ENCODE measurements at places on chromosomes 4 and X.

DNA sequence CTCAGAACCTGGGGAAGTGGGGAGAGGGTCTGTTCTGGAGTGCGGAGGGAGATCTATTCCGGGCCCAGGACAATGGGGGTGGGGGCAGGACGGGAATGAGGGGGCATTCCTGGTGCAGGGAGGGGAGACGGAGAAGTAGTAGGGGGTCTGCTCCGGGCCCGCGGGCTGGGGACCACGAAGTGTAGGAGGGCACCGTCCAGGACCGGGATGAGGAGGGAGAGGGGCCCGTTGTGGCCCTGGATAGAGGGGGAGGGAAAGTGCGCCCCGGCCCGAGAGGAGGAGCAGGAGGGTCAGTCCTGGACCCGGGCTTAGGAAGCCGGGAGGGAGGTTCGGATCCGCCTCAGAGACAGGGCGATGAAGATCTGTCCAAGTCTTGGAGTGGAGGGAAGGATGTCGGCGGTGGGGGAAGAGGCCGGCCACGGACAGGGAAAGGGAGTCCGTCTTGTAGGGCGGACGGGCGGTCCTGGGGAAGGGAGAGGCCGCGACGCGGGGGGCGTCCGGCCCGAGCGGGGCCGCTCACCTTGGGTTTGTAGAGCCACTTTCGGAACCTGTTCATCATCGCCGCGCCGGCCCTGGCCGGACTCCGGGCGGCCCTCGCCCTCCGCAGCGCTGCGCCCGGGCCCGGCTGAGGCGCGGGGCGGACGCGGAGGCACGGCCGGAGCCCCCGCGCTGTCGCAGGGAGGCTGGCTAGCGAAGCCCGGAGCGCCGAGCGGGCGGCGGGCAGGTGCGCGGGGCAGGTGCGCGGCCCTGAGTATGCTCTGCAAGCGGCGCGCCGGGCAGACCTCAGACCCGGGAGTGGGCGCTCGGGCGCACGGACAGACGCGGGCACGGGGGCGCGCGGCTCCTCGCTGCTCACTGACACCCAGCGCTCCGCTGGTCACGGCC lies at the start of gene ZFYVE28:
ZFYVE28 (minus strand) TSS at position 881 of the 885 bp plus-strand sequence; CDS start at position 559, 322 bp downstream.
- no peak for DNase-seq

DNA sequence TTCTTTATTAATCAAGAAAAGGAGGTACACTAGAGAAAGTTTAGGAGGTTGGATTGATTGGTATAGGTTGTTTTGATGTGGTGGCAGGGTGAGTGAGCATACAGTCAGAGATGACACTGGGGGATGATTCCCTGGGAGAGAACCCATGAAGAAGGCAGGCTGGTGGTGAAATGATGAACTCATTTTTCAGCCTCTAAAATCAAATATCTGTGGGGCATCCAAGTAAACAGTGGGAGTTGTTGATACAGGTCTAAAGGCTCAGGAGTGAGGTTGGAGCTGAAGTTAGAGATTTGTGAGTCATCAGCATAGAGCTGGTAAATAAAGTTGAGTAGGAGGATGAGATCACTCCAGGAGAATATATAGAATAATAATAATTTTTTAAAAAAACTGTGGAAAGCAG lies 10.0 kb upstream of the AP1S2 start:
- DNase-seq = no peak

GRCh38 chrX:72569786-72570185 lies 2.9 kb downstream of the HDAC8 start:
- peak; percentile 5 for DNase-seq

DNA sequence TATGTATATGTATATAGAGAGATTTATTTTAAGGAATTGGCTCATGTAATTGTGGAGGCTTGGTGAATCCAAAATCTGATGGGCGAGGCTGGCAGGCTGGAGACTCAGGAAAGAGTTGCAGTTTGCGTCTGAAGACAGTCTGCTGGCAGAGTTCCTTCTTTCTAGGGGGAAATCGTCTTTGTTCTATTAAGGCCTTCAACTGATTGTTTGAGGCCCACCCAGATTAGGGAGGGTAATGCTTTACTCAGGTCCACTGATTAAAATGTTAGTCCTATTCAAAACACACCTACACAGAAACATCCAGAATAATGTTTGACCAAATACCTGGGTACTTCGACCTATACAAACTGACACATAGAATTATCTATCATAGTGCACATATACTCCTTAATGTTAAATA lies 149.5 kb downstream of the NAA11 start:
- DNase-seq = no peak

DNA sequence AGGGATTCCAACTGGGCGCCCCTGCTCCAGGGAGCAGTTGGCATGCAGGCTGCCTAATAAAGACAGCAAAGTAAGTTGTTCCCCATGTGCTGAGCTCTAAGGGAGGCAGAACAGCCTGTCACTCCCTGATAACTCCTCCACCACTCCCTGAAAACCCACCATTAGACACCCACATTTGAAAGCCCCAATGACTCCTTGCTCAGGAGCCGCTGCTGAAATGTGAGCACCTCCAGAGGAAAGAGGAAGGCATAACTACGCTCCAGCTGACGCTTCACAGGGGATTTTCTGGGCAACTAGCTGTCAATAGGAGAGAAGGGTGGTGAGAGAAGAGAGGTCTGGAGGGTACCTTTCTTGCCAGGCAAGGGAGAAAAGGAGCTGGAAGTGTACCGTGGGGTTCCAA lies 62.5 kb downstream of the NPY1R start:
- no peak for DNase-seq

GRCh38 chr4:7845493-7846128 lies 94.0 kb downstream of the AFAP1 start:
- DNase-seq = no peak

DNA sequence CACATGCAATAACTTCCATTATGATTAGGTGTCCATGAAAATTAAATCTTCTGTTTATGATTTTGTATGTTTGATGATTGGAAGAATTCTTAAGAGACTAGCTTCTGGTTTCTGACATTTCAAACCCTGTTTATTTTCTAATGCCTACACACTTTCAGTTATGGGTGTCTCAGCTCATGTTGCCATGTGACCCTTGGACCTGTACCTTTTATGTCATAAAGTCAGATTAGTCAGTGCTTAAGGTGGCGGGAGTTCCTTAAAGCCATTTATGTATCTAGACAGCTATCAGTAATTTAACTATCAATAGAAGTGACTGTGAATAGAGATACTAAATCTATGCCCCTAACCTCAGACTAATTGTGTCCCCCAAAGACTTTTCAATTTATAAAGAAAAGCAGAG lies 155.6 kb downstream of the GBA3 start:
- no peak for DNase-seq

GRCh38 chr4:185998791-185999190 lies 70.2 kb upstream of the TLR3 start:
- DNase-seq = no peak

DNA sequence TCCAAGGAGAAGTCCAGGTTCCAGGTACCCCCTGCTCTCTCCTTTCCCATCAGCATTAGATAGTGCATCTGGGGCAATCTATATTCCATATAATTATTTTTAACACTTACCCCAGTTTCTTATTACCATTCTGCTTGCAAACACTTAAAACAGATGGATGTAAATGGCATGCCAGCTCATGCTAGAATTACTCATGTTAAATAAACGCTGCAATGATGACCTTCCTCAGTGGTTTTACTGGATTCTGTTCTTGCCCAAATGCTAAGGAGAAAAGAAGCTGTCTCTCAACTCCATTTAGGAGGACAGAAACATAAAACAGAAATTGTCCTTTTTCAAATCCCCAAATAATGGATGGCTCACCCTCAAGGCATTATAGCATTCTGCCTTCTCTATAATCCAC lies 161.1 kb downstream of the NLGN4X start:
- no peak for DNase-seq

DNA sequence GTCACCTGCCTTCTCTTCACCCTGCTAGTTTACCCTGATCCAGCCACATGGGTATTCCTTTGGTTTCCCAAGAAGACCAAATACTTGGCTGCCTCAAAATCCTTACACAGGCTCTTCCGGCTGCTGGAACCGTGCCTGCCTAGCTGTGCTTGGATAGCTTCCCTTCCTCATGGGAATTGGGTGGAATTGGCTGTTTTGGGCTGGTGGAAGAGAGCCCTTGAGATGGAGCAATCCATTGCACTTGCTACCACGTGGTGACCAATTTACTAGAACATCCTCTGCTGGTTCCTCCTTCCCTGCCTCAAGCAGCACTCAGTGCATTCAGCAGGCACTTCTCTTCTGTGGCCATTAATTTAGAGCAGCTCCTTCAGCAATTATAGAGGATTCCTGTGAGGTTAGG lies 119.3 kb upstream of the AP1S2 start:
- DNase-seq = peak; percentile 11

GRCh38 chr4:13980317-13981310 lies 353.1 kb upstream of the BOD1L1 start:
- peak; percentile 94 for DNase-seq

DNA sequence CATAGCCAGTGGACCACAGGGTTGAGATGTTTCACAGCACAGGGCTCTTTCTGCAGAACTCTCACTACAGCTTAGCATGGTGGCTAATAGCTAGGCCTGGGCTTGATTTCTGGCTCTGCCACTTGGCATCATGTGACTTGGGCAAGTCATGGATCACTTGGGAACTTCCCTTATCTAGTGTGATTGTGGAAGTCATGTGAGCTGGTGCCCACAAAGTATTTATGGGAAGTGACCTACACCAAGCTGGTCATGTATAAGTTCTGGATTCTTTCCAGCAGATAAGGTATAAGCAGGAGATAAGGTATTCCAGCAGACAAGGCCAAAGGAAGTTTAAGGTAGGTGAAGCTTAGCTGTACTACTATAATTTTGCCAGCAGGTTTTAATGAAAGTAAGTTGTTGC lies 61.0 kb downstream of the REELD1 start:
- DNase-seq = no peak

DNA sequence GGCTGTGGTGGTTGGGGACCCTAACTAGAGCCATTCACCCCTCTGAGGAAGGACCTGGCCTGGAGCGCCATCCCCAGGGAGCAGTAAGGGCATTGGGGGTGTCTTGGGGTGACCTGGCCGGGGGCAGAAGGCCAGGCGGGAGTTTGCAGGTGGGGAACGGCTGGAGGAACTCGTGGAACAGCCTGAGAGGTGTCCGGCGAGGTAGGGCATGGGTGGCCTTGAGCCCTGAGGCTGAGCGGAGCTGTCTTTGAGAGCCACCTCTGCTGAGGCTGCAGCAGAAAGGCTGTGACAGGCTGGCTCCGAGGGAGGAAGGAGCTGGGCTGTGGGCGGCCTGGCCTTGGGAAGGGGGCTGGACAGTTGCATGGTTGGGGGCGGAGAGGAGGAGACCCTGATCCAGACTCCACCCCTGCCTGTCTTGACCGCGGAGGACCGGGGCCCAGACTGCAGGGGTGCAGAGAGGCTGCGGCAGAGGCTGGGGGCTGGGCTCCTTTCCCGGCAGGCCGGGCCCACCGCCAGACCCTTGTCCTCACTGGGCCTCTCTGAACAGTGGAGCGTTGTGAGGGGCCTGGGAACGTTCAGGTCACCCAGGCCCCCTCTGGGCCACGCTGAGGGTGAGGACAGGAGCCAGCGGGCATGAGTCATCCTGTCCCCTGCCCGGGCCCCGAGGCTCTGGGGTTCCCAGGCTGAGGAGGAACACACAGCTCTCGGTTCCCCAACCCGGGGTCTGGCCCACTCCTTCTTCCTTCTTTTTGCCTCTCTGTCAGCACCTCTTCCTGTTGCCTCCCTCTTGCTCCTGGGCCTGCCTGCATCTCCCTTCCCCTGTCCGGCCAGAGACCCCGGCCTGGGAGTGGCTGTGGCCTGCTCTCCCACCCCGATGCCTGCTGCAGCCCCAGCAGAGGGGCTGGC lies 8.1 kb downstream of the SH3BP2 start:
- DNase-seq = peak; percentile 54

GRCh38 chr4:75922588-75922987 lies 18.2 kb downstream of the NAAA start:
- DNase-seq = no peak
